PC-3 (cell line): ENCODE measurements at places on chromosomes 12 and 14.

DNA sequence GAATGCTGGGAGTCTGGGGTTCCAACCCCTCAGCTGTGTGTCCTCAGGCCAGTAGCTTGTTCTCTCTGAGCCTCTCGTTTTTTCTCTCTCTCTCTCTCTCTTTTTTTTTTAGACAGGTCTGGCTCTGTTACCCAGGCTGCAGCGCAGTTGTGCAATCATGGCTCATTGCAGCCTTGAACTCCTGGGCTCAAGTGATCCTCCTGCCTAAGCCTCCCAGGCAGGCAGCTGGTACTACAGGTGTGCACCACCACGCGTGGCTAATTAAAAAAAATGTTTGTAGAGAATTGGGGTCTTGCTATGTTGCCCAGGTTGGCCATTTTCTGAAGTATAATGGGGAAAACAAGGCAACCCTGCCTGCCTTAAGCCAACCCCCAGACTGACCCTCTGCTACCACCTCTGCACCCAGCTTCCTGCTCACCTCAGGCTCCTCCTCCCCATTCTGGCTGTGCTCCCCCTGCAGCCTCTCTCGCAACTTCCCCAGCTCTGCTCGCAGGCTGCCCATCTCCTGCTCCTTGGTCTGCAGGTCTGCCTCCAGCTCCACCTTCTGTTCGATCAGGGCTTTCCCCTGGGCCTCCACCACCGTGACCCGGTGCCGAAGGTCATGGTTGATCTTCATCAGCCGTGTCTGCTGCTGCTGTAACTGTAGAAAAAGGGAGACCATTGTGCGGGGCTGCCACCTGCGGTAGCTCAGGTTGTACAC, 35.2 kb downstream of the RILPL1 start:
- DNase-seq = no peak

DNA sequence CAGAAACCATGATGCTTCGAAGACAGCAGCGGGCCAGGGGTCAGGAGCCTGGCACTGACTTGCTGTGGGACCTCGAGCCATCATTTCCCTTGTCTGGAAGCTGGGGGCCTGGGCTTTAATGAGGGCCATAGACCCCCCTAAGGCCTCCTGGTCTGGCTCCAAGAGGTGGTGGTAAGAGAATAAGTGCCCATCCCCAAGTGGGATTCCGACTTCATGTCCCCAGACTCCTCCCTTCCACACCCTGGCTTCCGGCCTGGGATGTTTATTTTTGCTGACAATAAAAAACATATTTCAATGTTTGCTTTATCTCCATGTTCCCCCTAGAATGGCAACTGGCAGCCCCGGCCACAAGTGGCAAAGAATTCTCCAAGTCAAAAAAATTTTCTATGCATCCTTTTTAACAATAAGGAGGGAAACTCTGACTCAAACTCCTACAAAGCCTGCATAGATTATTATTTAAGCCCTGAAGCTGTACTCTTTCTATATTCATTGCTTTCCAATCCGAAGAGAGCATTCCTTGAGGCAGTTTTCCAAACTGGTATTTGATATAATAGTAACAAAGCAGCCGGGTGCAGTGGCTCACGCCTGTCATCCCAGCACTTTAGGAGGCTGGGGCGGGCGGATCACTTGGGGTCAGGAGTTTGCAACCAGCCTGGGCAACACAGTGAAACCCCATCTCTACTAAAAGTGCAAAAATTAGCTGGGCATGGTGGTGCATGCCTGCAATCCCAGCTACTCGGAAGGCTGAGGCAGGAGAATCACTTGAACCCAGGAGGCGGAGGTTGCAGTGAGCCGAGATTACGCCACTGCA, 84.0 kb downstream of the ITPK1 start:
- no peak for DNase-seq

- DNase-seq = no peak
Measured at GRCh38 chr12:108779998-108780688, 48.8 kb upstream of the CORO1C start.

GRCh38 chr12:105013892-105014291, 27.8 kb downstream of the NOPCHAP1 start:
- no peak for DNase-seq

- peak; percentile 54 for DNase-seq
Measured at GRCh38 chr14:93396456-93396855, 34.3 kb upstream of the UNC79 start.

GRCh38 chr12:64696080-64696741, 63.0 kb downstream of the GNS start:
- DNase-seq = peak; percentile 73

GRCh38 chr14:92844204-92844603, 50.1 kb downstream of the GOLGA5 start:
- DNase-seq = peak; percentile 39
